Activated naive CD4-positive, alpha-beta T cell (primary cell): ENCODE measurements at places on chromosomes 7 and 10.

GRCh38 chr10:29751684-29752083 is 116.9 kb upstream of the SVIL start:
- no peak for DNase-seq

- DNase-seq, result no peak
Observed at GRCh38 chr10:110918269-110918642, 724 bp downstream of the BBIP1 start.

GRCh38 chr7:154882931-154883474 is 119.9 kb downstream of the PAXIP1 start:
- DNase-seq, result no peak

DNA sequence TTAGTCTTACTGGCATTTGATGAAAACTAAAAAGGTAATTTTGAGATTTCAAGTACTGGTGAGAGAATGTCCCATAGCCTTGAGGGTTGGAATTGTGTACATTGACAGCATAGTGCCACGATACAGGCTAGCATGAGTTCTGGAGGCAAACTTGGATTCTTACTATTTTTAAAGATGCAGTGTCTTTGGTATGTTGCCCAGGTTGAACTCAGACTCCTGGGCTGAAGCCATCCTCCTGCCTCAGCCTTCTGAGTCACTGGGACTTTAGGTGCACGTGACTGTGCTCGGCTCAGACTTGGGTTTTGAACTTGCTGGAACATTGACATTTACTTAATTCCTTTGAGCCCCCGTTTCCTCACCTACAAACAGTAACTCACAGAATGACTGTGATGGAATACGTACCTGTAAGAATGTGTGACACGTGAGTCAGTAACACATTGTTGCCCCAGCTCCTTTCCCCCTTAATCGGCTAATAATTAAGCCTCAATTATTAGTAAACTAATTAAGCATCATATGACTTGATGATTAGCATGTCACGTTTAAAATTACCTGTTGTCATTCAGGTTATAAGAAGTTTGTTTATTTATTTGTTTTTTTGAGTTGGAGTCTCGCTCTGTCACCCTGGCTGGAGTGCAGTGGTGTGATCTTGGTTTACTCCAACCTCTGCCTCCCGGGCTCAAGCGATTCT is 10.6 kb downstream of the DNAJB6 start:
- no peak for DNase-seq

DNA sequence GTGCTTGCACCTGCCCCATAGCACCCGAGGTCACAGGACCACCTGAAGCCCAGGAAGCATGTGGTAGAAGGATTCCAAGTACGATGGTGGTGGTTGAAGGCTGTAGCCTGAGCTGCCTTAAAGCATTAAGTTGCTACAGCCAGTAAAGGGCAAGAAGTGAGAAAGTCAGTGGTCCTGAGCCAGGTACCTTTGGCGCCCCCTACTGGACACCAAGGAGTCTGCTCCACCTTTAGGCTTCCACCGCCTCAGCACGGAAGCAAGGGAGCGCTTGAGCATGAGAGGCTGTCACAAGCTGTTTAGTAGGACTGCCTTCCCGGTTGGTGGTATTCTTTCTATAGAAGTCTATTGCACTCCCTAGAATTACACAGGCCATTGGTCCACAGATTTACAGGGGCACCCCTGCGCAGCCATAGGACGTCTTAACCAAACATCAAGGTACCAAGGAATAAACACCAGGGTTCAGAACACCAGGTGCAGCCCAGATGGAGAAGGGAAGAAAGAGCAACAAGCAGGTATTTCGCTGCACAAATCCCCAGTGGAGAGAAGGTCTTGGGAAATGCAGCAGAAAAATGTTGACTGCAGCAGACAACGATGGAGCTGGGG is 2.2 kb downstream of the CRTAC1 start:
- DNase-seq, result peak; percentile 28

DNA sequence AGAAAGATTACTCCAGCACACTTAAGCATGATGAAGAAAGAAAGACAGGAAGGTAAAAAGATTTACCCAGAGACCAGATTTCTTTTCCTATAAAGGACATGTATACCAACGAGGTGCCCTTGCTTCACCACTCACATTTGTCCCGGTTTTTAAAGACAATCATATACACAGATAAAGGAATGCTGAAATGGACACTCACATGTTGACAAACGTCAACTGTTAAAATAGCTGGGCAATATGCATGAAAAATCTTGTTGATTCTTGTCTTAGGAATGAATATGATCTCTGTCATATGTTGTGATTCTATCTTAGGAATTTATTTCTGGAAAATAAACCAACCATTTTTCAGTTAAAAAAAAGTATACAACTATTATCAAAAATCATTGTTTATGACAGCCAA is 158.2 kb downstream of the SRPK2 start:
- no peak for DNase-seq

DNA sequence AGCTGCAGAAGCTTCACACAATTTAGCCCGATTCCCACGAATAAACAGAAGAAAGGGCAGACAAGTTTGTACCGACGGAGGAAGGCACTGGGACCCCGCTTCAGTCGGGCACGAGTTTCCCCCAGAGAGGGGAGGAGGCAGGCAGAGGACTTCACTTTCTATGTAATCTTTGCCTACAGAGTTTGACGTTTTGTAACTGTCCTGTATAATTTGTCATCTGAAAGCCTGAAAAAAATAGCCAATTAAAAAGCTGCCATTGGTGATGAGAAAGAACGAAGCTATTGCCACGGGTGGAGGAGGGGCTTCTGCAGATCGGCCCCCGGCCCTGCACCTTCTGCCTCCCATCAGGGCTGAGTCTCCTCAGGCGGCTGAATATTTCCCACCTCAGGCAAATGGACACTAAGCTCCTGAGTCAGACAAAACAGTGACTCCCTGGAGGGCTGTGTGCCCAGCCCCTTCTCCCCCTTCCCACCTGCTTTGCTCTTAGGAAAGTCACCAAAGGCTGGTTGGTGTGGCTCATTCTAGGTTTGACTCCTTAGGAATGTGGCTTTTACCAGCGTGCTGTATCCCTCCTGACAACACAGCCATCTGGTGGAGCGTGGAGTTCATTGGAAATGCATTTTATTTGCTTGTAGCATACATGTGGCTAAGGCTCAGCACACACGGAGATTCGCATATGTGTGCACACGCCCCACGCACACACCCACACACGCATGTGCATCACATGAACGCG is 117.4 kb downstream of the VIPR2 start:
- no peak for DNase-seq

- no peak for DNase-seq
Observed at GRCh38 chr7:37277513-37277912, 171.2 kb downstream of the ELMO1 start.

GRCh38 chr7:74606101-74606908 is 51.2 kb upstream of the GTF2I start:
- peak; percentile 26 for DNase-seq

DNA sequence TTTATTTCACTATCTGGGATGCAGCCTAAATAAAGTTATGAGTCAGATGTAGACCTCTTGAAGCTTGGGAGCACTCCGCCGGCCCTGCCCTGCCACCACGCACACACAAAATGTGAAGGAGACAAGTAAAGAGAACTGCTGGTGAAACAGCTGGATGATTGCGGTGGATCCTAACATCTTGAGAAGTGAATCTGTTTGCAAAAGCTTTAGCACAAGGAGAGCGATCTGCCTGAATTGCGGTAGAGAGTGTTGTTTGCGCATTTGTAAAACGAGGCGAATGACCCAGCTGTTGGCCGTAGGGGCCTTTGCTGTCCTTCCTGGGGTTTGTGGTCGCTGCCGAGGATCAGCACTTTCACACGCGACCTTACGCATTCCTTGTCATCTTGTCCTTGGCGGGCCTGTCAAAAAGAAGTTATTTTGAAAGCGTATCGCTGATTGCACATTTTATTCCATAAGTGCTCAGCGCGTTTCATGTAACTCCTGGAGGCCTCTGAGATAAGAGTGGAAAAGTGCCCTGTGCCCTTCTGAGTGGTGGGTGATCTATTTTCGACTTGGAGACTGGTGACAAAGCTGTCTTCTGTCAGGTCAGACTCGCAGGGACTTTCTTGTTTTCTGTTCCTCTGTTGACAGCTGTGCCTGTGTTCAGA is 40.8 kb downstream of the RBM20 start:
- DNase-seq, result no peak

DNA sequence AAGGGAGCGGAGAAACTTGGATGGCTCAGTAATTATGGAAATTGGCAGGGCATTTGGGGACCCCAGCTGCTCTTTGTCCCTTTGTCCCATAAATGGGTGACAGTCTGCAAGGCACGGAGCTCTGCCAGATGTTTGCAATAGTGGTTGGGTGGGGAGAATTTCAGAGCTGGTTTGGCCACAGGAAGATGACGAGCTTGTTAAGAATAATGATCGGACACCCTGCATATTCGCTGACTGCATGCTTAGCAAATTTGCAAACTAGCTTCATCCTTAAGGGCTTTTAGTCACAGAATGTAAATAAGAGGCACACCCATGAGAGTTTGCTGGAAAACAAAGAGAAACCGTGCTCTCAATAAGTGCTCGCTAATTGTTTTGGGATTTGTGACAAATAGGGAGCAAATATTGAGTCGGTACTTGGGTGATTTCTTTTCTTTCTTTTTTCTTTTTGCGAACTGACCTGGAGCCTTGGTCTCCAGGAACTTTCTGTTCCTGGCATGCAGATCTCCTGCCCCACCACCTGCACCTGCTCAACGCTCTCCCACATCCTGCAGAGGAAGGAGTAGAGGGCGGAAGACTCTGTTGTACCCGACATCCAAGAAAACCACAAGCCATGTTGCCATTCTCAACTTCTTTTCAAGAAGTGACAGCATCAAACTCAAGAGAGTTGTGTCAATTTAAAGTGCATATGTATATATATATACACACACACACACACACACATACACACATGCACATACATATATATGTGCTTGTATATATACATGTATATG is 238.9 kb downstream of the CAMK1D start:
- DNase-seq, result no peak

DNA sequence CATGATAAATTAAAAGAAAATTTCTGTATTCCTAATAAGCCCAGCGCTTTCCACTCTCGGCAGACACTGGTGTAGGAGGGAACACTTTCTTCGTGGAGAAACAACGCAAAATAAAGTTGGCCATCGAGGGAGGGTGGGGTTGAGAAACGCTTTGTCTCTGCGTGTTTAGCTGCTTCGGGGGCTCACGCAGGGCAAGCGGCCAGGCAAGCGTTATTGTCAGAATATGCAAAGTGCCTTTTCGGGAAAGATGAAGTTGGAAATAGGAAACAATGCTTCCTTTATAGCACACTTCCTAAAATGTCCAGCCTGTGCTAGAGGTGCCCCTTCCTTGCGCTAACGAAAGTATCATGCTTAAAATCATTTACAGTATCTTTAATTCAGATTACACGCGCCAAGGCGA is 1.9 kb upstream of the EBF3 start:
- DNase-seq, result no peak
